ENCODE measurements at places on chromosomes 12 and 14.
A peak's percentile ranks its signal among the peaks of the same experiment; 100 is the strongest.

DNA sequence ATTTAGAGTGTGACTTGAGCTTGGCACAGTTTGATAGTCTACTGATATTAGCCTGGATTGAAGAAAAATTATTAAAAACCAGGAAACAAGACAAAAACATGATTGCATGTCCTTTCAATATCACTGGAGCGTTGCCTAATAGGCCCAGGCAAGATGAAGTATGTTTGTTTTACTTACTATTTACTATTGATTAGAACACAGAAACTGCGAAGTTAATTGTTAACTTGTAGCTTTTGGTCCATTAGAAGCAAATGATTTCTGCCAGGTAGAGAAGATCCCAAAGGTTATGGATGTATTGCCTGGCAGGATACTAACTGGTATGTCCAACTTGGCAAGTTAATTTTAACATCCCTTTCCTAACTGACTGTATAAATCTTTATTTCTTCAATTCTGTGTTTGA is 268.9 kb downstream of the ETNK1 start:
- no peak for DNase-seq

DNA sequence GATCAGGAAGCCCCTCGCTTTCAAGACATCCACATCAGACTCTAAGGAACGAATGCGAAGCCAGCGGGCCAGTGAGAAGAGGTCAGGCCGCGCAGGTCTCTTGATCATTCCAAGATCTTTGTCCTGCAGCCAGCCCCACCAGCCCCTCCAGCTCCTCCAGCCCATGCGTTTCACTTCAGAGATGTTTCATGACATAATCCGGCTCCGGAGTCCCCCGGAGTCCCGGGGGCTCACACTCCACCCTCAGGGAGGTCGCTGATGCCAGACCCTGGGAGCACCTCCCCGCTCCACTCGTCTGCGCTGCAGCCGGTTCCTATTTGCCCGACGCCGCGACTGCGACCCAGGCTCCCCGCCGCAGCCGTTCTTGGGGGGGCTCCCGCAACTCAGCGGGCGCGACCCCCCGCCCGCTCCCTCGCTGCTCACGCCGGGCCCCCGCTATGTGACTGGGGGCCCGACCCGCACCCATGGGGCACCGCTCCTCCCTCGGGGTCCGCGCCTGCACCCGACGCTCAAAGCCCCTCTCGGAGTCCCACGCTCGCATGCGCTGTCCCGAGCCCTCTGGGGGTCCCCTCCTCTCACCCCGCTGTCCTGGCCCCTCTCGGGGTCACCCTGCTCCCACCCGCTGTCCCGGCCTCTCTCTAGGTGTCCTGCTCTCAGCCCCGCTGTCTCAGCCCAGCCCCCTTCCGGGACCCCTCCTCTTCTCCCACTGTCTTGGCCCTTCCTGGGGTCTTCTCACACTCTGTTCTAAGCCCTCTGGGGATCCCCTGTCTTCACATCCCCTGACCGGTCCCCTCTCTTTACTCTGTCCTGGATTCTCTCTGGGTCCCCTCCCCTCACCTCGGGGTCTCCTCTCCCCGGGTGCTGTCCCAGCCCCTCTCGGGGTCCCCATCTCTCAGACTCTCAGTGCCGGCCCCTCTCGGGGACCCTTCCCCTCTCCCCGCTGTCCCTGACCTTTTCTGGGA is 1.1 kb downstream of the TAOK3 start:
- peak; percentile 2 for DNase-seq

- no peak for DNase-seq
Measured at GRCh38 chr14:44490966-44491365, 16.1 kb downstream of the FSCB start.

GRCh38 chr12:14612250-14612649 is 44.6 kb upstream of the PLBD1 start:
- DNase-seq, result no peak

GRCh38 chr14:24052656-24053547 is 1.1 kb downstream of the CARMIL3 start:
- DNase-seq, result no peak

Data from NCI-H146 (cell line).